ENCODE measurements at places on chromosomes 2 and 18. TPM values are rescaled to one million over a fixed set of nuclear protein-coding genes. Genes with fewer than 3 reads are reported as not detected.

GRCh38 chr18:60639836-60640235 is 267.3 kb upstream of the MC4R start:
- H3K4me3 ChIP-seq: no peak overlapping the region
- no peak overlapping the region for H3K27ac ChIP-seq

DNA sequence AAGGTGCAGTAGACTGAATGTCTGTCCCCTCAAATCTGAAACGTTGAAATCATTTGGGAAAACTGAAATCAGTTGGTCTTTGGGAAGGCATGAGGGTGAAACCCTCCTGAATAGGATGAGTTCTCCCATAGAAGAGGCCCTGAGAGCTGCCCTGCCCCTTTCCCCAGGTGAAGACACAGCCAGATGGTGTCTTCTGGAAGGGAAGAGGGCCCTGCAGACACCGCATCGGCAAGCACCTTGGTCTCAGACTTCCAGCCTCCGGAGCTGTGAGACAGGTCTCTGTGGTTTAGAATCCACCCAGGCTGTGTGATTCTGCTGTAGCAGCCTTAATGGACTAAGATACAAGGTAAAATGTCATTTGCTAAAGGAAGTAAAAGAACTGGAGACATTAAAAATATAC is 42.1 kb upstream of the SNTG2 start:
- no peak overlapping the region for H3K4me3 ChIP-seq
- H3K36me3 ChIP-seq: no peaks in the 10 kb centered on the region
- DNase-seq: no peak
- H3K4me1 ChIP-seq: no peaks in the 10 kb centered on the region

- H3K4me1 ChIP-seq: no peaks in the 10 kb centered on the region
- no peaks in the 10 kb centered on the region for H3K27me3 ChIP-seq
- no peak for DNase-seq
- no peak overlapping the region for H3K4me3 ChIP-seq
- H3K36me3 ChIP-seq: no peaks in the 10 kb centered on the region
These were observed 1915.0 kb upstream of the CELF4 start for GRCh38 chr18:39480494-39481195.

Gene UGT1A5
- total RNA-seq: 0.27 TPM

DNA sequence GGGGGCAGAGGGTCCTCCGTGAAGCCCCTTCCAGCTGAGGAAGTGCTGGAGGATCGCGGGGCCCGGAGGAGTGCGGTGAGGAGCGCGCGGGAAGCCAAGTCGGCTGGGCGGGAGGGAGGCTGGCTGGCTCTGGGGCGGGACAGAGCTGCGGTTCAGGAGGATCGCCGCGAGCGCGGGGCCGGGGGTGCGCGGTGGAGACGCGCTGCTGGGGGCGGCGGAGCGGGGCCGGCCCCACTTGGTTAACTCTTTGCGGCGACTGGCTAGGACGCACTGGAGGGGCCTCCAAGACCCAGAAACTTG is 464 bp downstream of the CYBRD1 start:
- peaks cover 40% of the 10 kb centered on the region for H3K4me1 ChIP-seq
- peak; percentile 56 for DNase-seq
- peak overlapping the region; percentile 93 for H3K27ac ChIP-seq
- no peaks in the 10 kb centered on the region for H3K36me3 ChIP-seq
- H3K27me3 ChIP-seq: no peaks in the 10 kb centered on the region
- H3K4me3 ChIP-seq: peak overlapping the region; percentile 89

All from lower lobe of right lung (tissue), 2 donors.